ENCODE measurements at places on chromosomes 16 and 17.

- no peak for DNase-seq
Measured at GRCh38 chr17:82444941-82445521, 5.5 kb downstream of the CYBC1 start.

- no peak for DNase-seq
Measured at GRCh38 chr17:4810696-4811290, 3.8 kb downstream of the PLD2 start.

- DNase-seq, result no peak
Measured at GRCh38 chr16:48133455-48134211, 22.2 kb downstream of the ABCC12 start.

- no peak for DNase-seq
Measured at GRCh38 chr16:27543801-27544200, 5.9 kb downstream of the GTF3C1 start.

GRCh38 chr17:69018687-69019086 lies 42.0 kb downstream of the ABCA9 start:
- no peak for DNase-seq

DNA sequence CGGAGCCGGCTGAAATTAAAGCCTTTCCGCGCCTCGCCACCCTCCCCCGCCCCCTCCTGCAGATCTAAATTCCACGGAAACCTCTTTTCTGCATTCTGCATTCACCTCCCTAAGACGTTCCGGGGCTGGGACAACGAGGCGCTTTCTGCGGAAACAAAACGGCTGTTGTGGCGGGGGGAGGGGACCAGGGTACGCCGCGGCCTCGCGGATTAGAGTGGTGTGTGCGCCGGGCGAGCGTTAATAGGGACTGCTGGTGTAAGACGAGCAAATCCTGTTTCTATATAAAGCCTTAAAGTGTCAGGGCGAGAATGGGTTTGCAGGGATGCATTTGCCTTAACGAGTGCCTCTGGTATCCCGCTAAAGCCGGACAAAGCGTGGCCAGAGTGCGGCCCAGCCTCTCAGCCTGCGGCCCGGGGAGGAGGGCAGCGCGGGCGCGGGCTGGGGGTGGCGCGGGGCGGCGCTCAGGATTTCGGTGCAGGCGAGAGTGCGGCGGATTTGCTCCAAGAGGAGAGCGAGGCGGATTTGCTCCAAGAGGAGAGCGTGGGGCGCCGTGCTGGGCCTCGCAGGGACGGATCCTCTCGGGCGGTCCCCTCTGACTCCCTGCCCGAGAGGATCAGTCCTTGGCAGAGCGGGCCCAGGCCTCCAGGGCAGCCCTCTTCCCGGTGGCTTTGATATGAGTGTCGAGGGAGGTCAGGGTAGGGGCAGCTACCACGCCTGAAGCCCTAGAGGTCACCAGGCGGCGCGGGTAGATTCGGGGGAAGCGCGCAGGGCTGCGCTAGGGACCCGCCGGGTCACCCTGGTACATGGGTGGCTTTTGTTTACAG lies 5.1 kb downstream of the BAHCC1 start:
- no peak for DNase-seq

DNA sequence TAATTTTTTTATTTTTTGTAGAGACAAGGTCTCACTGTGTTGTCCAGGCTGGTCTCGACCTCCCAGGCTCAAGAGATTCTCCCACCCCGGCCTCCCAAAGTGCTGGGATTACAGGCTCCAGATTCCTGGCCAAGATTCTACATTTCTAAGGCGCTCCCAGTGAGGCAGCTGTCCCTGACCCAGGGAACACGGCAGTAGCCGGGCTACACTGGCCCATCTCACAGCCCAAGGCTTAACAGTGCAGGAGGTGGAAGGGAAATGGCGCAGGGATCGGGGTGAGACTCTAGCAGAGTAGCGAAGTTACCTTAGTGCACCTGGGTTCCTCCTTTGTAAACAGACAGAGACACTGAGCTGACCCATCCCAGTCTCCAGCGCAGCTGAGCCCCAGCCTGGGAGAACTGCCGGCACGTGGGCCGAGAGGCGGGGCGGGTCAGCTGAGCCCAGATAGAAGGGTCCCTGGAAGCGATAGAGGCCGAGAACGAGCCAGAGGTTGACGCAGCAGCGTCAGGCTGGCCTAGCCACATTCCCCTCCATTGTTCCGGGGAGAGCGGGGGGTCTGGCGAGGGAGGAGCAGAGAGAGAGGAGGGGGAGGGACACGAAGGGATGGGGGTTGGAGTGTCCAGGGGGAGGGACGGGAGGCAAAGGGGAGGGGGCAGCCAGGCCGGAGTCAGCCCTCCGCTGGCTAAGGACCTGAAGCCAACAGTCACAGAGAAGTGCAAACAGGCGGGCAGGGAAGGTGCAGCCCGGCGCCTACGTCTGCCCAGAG lies 2.5 kb downstream of the CARHSP1 start:
- no peak for DNase-seq

DNA sequence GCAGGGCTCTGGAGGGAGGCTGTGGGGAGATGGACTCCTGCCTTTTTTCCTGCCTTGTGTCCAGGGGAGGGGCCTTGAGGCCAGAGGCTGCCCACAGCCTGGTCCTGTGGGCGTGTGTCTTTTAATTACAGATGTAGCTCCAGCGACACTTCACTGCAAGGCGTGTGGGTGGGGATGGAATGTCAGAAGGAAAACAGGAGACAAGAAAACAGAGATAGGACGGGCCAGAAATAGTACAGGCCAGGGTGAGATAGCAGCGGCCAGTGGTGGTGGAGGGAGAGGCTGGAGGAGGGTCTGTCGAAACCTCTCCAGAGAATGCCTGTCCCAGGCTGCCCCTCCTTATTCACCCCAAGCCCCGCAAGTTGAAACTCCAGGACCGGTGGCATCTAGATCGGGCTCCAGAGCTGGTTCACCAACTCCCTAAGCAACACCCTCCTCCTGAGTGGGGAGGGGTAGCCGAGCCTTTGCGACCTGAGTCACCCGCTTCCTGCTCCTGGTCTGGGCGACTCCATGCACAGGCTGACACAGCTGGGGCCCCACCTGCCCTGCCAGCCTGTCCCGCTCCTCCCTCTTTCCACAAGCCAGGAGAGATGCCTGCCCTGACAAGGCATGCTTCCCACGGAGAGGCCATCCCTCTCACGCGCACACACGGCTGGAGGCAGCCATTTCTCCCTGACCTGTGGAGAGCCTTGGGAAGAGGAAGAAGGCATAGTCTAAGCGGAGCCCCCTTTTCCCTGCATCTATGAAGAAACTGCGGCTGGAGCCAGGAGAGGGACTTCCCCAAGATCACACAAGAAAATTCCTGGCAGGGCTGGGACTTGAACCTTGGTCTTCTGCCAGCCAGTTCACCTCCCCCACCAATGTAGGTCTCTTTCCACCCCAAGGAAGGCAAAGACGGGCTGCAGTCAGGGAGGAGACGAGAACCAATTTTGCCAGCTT lies 6.6 kb upstream of the JUP start:
- no peak for DNase-seq

DNA sequence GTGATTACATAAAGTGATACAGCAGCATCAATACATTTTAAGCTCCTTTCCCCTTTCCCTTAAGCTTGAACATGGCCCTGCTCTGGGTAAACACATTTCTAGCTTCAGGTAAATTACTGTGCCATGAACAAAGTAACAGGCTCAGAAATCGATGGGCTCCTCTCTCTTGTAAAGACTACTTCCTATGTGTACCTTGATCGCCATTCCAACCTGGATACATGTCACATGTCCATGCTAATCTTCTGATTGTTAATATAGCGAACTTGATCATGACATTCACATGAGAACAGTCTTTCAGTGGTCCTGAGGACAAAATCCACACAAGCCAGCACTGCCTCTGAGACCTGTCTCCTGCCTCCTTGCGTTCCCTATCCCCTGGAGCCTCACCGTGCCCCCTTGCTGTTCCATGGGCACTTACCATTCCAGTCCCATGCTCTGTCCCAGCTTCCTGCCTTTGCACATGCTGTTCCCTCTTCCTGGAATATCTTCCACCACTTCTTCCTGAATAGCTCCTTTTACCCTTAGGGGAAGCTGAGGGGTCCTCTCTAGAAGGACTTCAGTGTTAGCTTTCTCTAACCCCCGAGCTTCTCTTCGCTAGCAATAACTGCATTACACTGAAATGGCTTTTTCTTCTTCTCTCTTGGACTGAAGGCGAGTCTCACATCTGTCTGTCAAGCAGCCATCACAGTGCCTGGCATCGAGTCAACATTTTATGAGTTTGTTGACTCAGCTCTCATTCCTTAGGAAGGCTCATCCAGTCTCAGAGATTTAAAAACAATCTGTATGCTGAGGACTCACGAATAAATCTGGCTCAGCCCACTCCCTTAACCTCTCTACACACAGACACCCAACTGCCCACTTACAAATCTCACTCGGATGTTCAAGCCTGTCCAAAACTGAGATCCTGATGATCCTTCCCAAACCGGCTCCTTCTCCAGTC lies 93.3 kb downstream of the ASIC2 start:
- no peak for DNase-seq

GRCh38 chr17:78369791-78370381 lies 8.6 kb upstream of the PGS1 start:
- no peak for DNase-seq

DNA sequence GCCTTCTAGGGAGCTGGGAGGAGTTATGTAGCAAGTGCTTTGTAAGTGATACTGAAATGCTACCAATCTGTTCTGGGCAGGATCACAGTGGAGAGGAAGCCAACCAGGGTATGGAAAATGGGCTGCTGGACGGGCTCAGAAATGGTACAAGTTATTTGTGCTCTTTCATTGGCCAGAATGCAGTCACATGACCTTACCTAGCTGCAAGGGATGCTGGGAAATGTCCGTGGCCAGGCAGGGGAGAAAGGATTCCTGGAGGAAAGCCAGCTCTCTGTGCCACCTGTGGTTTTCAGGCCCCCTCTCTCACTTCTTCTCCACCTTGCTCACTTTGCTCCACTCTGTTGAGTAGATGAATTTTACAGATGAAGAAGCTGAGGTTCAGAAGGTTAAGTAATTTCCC lies 4.8 kb downstream of the EEF2K start:
- no peak for DNase-seq

GRCh38 chr17:19255279-19255678 lies 18.1 kb downstream of the EPN2 start:
- no peak for DNase-seq

DNA sequence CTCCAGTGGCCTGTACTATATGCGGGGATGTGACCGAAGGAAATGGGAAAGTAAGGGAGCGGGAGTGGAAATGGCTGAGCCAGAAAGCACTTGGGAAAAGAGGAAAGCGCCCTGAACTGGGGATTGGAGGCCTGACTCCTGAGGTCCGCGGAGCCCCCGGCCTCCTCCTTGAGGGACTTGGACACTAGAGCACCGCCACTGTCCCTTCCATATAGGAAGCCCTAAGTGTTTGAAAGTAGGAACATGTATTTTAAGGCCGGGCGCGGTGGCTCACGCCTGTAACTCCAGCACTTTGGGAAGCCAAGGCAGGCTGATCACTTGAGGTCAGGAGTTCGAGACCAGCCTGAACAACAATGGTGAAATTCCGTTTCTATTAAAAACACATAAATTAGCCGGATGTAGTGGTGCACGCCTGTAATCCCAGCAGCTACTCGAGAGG lies 530 bp upstream of the ZDHHC7 start:
- DNase-seq, result no peak

DNA sequence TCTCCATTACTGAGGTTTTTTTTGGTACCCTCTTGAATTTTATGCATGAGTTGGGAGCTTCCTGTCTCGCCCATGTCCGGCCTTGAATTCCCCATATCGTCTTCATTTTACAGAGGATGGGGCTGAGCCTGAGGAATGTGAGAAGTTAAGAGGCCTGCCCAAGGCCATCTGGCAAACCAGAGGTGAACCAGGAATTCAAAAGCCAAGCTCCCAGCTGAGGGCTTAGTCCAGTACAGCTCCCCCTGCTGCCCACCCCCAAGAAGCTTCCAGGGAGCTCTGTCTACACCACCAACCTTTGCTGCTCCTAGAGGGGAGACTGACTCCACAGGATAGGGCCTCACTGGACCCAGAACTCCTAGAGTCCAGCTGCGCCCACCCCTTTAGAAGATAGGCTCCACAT lies 20.7 kb upstream of the C16orf78 start:
- DNase-seq, result no peak

- DNase-seq, result no peak
Measured at GRCh38 chr16:13171313-13171712, 269.9 kb downstream of the SHISA9 start.

DNA sequence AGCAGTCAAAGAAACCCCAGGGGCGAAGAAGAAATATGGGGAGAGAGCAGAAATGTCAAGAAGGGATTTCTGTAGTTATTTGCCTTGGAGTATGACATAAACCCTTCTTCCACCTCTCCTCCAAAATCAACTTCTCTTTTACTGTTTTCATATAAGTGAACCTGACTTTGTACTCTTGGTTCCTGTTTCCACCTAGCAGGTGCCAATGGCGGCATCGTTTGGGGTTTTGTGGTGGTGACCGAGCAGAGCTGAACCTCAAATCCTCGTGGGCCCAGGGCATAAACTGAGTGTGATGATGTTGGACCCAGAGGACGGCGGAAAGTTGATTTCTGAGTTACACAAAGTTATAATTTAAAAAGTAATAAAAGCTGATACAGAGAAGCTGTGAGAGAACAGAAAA lies 39.6 kb upstream of the PSMD7 start:
- no peak for DNase-seq

DNA sequence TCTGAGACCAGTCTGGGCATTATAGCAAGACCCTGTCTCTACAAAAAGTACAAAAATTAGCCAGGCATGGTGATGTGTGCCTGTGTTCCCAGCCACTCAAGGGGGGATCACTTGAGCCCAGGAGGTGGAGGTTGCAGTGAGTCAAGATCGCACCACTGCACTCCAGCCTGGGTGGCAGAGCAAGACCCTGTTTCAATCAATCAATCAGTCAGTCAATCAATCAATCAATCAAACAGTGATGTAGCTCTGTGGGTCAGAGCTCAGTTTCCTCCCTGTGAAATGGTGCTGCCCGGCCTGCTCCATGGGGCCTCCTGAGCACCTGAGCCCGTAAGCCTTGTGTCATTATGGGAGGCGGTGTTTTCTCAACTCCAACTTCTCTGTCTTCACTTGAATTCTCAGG lies 167.1 kb upstream of the CIBAR2 start:
- no peak for DNase-seq

DNA sequence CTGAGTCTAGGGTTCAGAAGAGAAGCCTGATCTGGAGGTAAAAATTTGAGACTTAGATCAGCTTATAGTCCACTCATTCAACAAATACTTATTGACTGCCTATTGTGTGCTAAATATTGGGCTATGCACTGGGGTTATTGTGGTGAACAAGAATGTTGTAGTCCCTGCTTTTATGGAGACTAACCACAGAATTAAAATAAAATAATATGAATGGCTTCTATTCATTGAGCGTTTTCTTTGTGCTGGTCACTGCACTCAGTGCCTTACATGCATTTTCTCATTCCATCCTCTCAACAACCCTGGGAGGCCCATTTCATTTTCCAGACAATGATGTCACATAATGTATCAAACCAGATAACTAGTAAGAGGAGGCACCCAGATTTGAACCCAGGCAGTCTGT lies 4.8 kb downstream of the NEK8 start:
- DNase-seq, result no peak

GRCh38 chr17:68822719-68823289 lies 132.4 kb downstream of the ABCA8 start:
- DNase-seq, result no peak
